Mesenteric fat pad (tissue), 1 donor: ENCODE measurements at places on chromosomes 11 and 22. TPM values are rescaled to one million over a fixed set of nuclear protein-coding genes. Genes with fewer than 3 reads are reported as not detected.

The APOBEC3G gene
- total RNA-seq = 6.4 TPM

The NEFH gene
- 0.87 TPM for total RNA-seq

The MRGPRX3 gene
- not detected for total RNA-seq

The SLC7A4 gene
- total RNA-seq = 7.6 TPM

The LDHAL6A gene
- total RNA-seq = not detected

The TUBA8 gene
- total RNA-seq = 5.1 TPM

The BIK gene
- not detected for total RNA-seq

The OR52H1 gene
- not detected for total RNA-seq

The TMEM121B gene
- total RNA-seq = 1.0 TPM

The EFCAB6 gene
- 1.3 TPM for total RNA-seq

The CECR2 gene
- total RNA-seq = 1.1 TPM

The CCDC89 gene
- 0.84 TPM for total RNA-seq

The ANKRD13D gene
- total RNA-seq = 42.5 TPM

The CTTN gene
- total RNA-seq = 232 TPM

The TRPM5 gene
- not detected for total RNA-seq

The FREY1 gene
- total RNA-seq = 1.4 TPM

The APOA1 gene
- total RNA-seq = 4.2 TPM

The DENND6B gene
- 2.2 TPM for total RNA-seq

The ISX gene
- not detected for total RNA-seq

The SLC22A9 gene
- total RNA-seq = not detected

The OR2AG2 gene
- total RNA-seq = 0.06 TPM

The RNF26 gene
- 20.6 TPM for total RNA-seq

The TIMM10B gene
- 35.9 TPM for total RNA-seq

The GSTT2B gene
- 3.8 TPM for total RNA-seq

The JHY gene
- total RNA-seq = 12.0 TPM

The APOC3 gene
- total RNA-seq = 2.2 TPM

The SYCE3 gene
- total RNA-seq = not detected

The LAYN gene
- total RNA-seq = 7.1 TPM

The HBD gene
- total RNA-seq = 0.80 TPM

The CNGA4 gene
- not detected for total RNA-seq

The OR52J3 gene
- total RNA-seq = not detected

The PRG2 gene
- total RNA-seq = 0.45 TPM

The OR4A16 gene
- not detected for total RNA-seq

The SCN4B gene
- 2.3 TPM for total RNA-seq

The OR56A1 gene
- total RNA-seq = 0.03 TPM
